ENCODE measurements at places on chromosomes 1 and 21.

DNA sequence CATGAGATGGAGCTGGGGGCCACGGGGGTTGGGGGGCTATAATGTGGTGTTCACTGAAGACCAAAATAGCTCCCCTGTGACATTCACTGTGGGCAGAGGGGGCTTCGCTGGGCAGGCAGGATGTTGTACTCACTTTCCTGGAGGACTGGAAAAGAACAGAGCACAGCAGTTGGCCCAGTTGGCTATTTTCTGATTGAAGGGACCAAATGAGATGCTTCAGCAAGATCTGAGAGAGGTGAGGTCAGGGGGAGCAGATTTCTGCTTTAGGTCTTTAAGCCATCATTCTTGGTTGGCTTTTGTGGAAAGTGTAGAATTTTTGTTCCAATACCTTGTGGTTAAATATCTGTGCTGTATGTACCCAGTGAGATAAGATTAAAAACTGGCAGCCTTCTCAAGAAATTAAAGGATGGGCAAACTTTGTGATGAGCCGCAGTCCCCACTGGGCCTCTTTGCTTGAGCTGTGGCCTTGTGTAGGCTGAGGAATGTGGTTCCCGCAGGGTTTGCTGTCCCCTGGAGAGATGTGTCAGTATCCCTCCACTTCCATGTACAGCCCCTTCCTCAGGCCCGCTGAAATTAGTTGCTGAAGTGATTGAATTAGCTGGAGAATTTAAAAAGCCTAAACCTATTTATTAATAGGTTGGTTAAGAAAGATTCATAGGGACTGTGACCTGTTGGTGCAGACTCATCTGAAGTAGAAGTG lies 80.7 kb downstream of the ATP5PO start:
- DNase-seq: no peak

DNA sequence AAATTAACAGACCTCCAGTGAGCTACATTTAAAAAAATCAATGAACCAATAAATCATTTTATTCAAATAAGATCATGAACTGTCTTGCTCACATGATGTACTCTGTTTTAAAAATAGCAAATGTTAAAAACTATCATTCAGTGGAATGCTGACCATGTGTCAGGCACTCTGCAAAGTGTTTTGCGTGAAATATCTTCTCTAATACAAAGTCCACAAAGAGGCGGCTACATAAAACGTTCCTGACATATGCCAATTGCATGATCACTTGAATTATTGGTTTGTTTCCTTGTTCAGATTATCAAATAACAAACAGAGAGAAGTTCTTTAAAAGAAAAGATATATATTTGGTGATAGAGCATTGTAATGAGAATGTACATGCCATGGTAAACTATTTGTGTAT lies 10.7 kb downstream of the FMO2 start:
- DNase-seq: no peak

- no peak for DNase-seq
Observed at GRCh38 chr1:167752219-167752985, 30.6 kb downstream of the MPZL1 start.

DNA sequence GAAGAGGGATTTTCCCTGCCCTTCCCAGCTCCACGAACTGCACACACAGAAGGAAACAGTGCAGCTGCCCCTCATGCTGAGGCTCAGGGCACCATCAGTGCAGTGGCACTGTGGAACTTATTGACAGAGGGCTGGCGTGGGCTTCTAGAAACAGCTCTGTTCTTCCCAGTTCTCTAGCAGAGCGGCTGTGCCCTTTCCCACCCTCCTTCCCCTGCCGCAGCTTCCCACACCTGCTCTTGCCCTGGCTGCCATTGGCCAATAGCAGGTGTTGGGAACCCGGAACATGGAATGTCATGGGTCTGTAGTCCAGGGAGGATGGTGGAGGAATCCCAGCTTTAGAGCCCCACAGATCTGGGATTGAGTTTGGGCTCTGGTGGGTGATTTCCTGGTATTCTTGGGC lies 343.8 kb downstream of the RPS6KC1 start:
- DNase-seq: no peak

DNA sequence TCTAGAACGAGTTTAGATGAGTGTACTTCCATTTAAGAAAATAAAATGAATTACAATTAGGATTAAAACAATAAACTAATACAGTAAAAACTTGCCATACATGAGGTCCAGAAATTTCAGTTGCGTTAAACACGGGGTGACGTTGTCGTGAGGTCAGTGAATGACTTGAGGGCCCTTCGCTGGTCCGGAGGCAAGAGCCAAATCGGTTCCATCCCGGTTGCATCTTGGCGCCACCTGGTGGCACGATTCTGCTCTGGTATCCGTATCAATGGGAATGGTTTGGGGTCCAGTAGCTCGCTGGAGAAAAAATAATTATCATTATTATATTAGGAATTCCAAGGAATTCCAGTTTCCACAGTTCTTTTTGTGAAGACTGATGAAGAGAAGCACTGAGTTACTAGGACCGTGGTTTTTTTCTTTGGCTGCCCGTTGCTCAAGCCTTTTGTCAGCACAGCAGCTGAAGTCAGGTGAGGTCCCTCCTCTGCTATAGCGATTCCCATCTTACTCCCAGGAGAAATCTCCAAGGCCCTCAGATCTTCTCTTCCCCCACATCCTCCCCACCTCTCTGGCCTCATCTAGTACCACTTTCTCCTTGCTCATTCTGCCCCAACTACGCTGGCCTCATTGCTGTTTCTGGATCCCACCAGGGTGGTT lies 161.4 kb downstream of the SLC35F3 start:
- DNase-seq: peak; percentile 24

GRCh38 chr21:27519361-27519760 lies 552.5 kb upstream of the ADAMTS5 start:
- DNase-seq: no peak

DNA sequence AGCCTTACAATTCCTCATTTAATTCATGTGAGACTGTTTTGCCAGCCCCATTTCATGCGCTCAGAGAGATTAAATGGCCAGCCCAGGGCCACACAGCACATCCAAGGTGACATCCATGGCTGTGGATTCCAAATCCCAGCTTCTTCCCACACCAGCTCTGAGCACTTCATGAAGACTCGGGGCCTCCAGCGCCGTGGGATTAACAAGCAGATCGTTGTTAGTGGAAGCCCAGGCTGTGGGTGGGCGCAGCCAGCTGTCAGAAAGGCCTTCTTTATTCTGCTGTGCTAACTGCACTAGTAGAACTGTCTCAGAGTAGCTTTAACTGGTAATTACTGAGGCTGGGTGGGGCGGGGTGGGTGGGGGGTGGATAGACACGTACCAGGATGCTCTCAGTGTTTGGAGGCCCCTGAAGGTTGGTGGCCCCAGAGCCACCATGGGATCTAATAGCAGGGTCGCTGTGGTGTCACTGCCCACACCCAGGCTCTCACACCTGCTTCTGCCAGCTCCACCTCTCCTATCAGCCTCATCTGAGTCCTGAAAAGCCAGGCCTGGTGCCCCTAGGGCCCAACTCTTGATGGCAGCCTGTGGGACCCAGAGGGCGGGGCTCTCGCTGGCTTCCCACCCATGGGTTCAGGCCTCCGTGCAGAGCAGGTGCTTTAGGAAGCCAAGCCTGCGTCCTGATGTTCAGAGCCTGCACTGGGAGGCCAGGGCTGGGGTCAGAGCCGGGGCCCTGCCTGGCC lies 3.4 kb downstream of the BMP8A start:
- no peak for DNase-seq

DNA sequence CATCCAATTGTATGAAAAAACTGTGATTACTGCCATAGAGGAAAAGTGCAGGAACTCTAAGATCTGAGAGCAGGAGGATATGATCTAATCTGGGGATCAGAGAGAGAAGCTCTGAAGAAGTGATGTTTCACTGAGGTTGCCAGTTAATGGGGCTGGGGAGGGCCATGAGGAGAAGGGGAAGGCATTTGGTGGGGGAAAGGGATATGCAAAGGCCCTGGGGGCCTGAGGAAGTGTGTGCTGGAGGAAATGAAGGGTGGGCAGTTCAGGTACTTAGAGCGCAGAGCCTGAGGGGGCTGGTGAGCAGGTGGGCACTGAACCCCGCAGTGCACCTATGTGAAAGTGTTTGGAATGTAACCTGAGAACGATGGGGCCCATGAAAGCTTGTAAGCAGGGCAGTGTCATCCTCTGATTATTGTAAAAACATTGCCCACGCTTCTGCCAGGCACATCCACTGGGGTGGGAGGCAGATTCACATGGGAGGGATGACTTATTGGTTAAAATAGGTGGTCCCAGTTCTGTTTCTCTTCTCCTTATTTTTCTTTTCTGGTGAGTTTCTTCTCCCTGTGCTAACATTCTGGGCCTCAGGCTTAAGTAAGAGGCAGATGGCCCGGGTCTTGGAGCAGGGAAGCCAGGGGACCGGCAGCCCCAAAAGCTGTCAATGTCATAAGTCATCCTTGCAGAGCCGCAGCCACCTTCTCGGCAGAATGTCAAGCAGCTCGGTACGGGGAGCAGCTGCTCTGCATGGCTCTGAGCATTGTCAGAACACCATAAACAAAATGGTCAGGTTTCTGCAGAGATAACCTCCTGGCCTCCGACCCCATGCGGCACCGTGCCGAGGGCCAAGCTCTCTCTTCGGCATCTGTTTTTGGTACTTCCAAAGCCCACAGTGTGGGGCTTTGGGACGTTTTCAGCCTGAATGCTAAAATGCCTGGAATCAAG lies 492.0 kb upstream of the VAMP3 start:
- no peak for DNase-seq

DNA sequence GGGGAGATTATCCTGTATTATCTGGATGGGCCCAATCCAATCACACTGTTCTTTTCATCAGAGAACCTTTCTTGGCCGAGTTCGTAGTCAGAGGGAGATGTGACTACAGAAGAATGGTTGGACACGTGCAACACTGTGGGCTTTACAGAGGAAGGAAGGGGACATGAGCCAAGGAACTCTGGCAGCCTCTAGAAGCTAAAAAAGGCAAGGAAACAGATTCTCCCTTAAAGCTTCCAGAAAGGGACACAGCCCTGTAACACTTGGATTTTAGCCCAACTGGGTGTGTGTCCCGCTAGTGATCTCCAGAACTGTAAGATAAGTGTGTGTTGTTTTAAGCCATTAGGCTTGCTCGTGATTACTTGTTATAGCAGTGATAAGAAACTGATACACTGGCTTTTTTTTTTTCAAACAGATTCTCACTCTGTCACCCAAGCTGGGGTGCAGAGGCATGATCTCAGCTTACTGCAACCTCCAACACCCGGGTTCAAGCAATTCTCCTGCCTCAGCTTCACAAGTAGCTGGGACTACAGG lies 53.9 kb upstream of the FBXO28 start:
- no peak for DNase-seq

- no peak for DNase-seq
Observed at GRCh38 chr1:37676281-37677142, 15.8 kb upstream of the CDCA8 start.

GRCh38 chr1:150207281-150207971 lies 28.5 kb downstream of the ANP32E start:
- DNase-seq: no peak

DNA sequence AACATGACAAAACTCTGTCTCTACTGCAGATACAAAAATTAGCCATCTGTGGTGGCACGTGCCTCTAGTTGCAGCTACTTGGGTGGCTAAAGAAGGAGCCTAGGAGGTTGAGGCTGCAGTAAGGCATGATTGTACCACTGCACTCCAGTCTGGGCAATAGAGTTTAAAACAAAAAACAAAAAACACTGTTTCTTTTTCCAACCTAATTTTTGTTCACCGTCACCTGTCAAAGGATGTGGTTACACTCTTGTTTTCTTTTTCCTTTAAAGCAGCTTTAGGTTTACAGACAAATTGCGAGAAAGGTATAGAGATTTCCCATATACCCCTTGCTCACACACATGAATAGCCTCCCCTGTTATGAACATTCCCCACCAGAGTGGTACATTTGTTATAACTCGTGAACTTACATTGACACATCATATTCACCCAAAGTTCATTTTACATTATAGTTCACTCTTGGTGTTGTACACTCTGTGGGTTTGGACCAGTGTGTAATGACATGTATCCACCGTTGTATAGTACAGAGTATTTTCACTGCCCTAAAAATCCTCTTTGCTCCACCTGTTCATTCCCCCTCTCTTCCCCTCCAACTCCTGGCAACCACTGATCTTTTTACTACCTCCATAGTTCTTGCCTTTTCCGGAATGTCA lies 26.2 kb downstream of the SMG7 start:
- DNase-seq: no peak

GRCh38 chr1:37286881-37287280 lies 187.5 kb upstream of the ZC3H12A start:
- DNase-seq: no peak

GRCh38 chr1:184037849-184038591 lies 492 bp upstream of the COLGALT2 start:
- no peak for DNase-seq

- DNase-seq: no peak
Observed at GRCh38 chr1:219507437-219507836, 105.5 kb downstream of the ZC3H11B start.

GRCh38 chr1:20430355-20431175 lies 55.4 kb downstream of the CAMK2N1 start:
- no peak for DNase-seq

DNA sequence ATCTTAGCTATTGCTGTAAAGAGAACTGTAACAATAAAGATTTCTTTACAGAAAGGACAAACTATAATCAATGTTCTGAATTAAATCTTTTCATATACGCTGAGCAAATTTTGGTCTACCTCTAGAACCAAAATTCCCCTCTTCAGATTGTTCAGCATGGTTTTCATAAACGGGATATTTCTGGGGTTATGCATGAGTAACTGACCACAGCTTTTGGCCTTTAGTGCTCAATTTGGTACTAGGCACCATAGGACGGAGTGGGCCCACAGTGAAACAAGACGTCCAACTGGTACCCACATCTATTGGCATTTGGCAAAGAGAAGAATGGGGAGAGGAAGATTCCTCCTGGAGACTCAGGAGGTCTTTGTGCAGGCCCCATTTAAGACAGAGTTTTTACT lies 184.5 kb downstream of the TGFBR3 start:
- DNase-seq: no peak

- no peak for DNase-seq
Observed at GRCh38 chr21:36212513-36212780, 55.8 kb downstream of the DOP1B start.

DNA sequence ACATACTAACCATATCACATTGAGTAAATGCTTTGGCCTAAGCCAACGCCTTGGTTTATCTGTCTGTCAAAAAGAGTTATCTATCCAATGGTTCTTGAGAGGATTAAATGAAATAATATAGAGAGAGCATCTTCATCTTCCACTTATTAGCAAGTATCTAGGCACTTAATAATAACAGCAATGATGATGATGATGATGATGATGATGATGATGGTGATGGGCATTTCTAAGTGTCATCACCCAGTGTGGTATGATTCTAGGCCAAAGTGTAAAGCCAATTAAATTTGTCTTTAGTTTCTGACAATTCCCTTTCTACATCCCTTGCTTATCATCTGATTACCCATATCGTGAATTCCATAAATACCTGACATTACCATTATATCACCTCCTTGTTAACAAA lies 65.7 kb upstream of the LRRC53 start:
- DNase-seq: no peak

DNA sequence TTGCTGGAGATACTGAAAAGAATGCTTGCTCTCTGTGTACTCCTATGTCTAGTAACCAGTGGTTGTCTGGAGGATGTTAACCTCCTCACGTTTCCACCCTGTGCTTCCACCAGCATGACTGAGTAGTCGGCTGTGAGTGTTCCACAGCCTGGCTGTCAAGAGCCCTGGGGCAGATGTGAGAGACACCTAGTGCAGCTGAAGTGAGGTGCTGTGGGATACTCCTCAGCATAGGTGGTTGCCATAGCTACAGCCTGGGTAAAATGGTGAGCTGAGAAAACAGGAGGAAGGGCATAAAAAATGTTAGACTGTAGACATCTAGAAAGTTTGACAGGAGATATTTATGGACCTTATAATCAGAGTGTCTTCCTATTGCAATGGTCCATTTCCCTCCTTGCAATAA lies 15.8 kb downstream of the IVL start:
- no peak for DNase-seq

- no peak for DNase-seq
Observed at GRCh38 chr1:36994294-36994693, 40.0 kb downstream of the GRIK3 start.

Measured in GOT3 (cell line).